Aortic smooth muscle cell (primary cell): ENCODE measurements at places on chromosomes 12 and 14. TPM values are rescaled to one million over a fixed set of nuclear protein-coding genes. Genes with fewer than 3 reads are reported as not detected.

Gene ARHGEF25
- total RNA-seq: 16.8 and 18.8 TPM in 2 replicates

Gene OR6C2
- total RNA-seq: not detected in 2 replicates

Gene UNC119B
- total RNA-seq: 17.5 and 18.8 TPM in 2 replicates

Gene SLCO1C1
- 2.2 and 2.6 TPM in 2 replicates for total RNA-seq

Gene FSCB
- total RNA-seq: not detected in 2 replicates

Gene GZMB
- total RNA-seq: 0.13 TPM in 1 of 2 replicates, not detected in the other

Gene SSTR1
- 0.66 and 1.1 TPM in 2 replicates for total RNA-seq

Gene OTX2
- not detected in 2 replicates for total RNA-seq

Gene ZBTB42
- total RNA-seq: 2.9 and 3.6 TPM in 2 replicates

Gene DYRK4
- total RNA-seq: 66.0 and 68.3 TPM in 2 replicates

Gene TSPAN11
- 0.25 and 0.26 TPM in 2 replicates for total RNA-seq

Gene TMPRSS12
- not detected in 2 replicates for total RNA-seq

Gene ARHGAP9
- total RNA-seq: not detected in 2 replicates

Gene RPS6KA5
- 1.6 and 2.3 TPM in 2 replicates for total RNA-seq

Gene B4GALNT3
- under 0.01 and 0.12 TPM in 2 replicates for total RNA-seq
